SIG-M5 (cell line): ENCODE measurements at places on chromosomes 2 and 18.

- DNase-seq: no peak
These were observed 1333.1 kb downstream of the LRP1B start for GRCh38 chr2:140797718-140798117.

DNA sequence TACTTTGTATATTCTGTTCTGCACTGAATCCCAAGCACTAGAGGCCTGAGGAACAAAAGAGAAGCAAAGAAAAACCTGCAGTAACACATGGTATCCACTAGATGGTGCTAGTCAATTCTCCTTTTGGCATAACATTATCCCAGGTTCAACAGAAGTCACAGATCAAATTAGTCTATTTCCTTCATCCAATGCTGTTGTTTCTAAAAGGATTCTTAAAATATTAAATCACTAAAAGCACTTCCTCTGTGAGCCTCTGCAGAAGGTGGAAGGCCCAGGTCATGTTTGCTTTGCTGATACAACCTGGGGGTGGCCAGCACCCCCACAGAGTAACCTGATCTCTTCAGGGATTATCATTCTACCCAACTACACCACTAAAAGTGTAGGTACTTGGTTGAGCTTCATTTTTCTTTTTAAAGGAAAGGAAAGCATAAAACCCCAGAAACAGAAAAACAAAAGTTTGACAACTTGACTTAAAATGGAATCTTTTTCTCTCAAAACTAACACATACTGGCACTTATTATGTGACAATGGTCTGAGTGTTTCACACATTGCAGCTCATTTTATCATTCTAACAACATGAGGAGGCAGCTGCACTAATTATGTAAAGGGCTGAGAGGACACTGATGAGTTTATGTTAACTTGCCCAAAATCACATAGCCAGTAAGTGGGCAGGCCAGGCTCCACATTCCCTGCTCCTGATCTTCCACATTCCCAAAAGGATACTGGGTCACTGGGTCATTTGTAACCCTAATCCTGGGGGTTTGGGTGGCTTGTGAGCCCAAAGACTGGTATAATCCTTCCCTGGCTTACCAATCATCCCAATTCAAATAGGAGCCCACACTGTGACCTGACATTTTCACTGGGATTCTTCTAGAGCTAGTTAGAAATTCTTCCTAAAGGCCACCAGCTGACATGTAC, 66.8 kb upstream of the DNER start:
- no peak for DNase-seq

DNA sequence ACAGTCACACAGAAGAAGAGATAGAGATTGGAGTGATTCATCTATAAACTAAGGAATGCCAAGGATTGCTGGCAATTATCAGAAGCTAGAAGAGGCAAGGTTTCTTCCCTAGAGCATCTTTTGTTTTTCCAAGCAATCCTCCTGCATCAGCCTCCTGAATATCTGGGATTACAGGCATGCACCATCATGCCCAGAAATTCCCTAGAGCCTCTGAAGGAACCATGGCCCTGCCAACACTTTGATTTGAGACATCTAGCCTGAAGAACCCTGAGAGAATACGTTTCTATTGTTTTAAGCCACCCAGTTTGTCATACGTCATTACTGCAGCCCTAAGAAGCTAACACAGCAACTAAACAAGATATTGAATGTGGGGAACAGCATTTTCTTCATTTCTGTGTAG, 525.0 kb downstream of the ERBB4 start:
- DNase-seq: no peak

DNA sequence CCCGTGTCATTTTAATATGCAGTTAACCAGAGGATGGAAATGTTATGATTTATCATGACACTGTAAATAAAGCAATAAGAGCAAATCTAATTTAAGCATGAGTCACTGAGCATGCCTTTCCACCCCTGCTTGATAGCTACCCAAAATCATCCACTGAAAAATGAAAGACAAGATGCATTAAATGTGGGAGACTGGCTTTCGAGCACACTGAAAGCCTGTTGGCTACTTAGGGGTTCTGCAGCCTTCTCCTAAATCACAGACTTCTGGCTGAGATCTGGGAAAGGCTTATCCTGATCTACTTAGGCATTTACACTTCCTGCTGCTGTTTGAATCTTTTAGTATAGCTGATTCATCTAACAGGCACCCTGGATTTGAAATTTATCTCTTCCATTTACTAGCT, 778.3 kb upstream of the CDH7 start:
- DNase-seq: no peak

DNA sequence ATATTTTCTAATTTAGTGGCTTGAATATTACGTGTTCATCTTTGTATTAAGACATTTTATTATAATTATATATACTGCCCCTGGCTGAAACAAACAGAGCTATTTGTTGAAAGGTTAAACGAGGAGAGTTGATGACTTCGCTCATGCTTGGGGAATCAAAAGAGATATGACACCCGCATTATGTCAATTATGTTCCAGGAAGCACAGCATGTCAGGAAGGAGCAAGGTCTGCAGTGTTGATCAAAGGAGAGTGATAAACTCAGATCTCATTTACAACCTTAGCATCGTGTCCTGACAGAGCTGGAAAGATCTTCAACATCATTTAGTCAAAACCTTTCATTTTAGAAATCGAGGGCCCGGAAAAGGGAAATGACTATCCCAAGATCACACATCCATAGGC, 510.1 kb downstream of the TDRD15 start:
- DNase-seq: no peak

GRCh38 chr18:58254873-58255511, 211.0 kb downstream of the NEDD4L start:
- DNase-seq: no peak

- no peak for DNase-seq
These were observed 255.7 kb downstream of the DSEL start for GRCh38 chr18:67260841-67261240.

- DNase-seq: no peak
These were observed 90.5 kb upstream of the MYO3B start for GRCh38 chr2:170087413-170087793.
